HCT116 (cell line): ENCODE measurements at places on chromosomes 5 and 9.

DNA sequence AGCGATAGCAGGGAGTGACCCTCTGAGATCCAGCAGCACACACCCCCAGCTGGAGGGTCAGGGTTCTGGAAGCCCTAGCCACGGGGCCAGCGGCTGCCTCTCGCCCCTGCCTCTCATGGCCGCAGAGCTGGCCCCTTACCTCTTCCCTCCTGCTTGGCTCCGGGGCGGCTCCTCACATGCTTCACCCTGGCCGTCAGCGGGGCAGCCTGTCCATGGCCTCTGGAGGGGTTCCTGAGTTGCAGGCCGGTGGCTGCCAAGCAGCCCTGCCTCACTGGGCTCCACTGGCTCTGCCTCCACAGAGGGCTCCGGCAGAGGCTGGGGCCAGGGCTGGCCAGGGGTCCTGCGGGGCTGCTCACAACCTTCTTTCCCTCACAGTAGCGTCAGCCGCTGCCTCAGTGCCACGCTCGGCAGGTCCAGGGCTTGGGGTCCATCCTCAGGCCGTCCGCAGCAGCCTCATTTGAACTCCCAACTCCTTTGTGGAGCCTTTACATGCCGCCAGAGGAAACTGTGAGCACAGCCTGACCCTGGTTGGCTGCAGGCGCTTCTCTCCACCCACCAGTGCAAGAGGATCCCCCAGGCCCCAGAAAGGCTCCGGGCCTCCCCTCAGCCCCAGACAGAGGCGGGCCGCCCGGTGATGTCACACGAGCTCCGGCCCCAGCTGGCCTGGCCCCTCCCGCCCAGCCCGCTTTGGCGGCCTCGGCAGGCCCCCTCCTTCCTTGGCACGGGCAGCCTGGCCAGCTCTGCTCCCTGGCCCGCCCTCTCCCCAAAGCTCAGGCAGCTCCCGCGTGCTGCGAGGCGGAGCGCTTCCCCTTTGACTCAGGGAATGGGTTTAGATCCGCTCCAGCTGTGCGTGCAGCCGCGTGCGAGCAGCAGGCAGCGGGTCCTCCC lies at the start of gene ANGPTL2:
Gene ANGPTL2 (minus strand): TSS at position 460 of the 888 bp plus-strand sequence. CDS start 13,904 bp downstream, outside the sequence.
- no peaks in the 10 kb centered on the region for H3K36me3 ChIP-seq
- H3K27me3 ChIP-seq = no peaks in the 10 kb centered on the region
- no peak within 1 kb of the TSS for H3K27ac ChIP-seq
- H3K4me1 ChIP-seq = no peaks in the 10 kb centered on the region
- no peak for DNase-seq

GRCh38 chr5:159904874-159905273 lies 11.4 kb upstream of the ADRA1B start:
- no peak overlapping the region for H3K4me3 ChIP-seq
- peaks cover 6% of the 10 kb centered on the region; the same call in 1 of the 2 replicates for H3K27me3 ChIP-seq
- DNase-seq = no peak
- H3K4me1 ChIP-seq = peaks cover 69% of the 10 kb centered on the region
- no peak overlapping the region for H3K27ac ChIP-seq

DNA sequence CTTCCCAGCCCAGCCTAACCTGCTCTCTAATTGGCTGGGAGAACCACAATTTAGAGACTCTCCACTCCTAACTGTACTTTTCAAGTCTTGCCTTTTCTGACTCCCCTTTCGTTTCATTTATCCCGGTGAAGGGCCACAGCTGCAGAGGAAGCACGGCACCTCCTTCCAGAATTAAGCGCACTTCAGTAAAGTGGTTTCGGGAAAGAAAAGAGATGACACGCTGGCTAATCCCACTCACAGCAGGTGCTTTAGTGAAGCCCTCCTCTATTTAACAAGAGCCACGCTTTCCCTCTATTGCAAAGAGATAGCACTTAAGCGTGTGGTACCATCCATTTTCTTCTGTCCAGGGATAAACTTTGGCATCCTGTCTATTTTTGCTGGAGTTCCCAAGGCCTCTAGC lies 4.8 kb downstream of the DNAH5 start:
- H3K27me3 ChIP-seq = peaks cover 24% of the 10 kb centered on the region
- H3K4me1 ChIP-seq = no peaks in the 10 kb centered on the region
- H3K27ac ChIP-seq = no peak overlapping the region
- no peaks in the 10 kb centered on the region for H3K36me3 ChIP-seq
- no peak overlapping the region for H3K4me3 ChIP-seq

DNA sequence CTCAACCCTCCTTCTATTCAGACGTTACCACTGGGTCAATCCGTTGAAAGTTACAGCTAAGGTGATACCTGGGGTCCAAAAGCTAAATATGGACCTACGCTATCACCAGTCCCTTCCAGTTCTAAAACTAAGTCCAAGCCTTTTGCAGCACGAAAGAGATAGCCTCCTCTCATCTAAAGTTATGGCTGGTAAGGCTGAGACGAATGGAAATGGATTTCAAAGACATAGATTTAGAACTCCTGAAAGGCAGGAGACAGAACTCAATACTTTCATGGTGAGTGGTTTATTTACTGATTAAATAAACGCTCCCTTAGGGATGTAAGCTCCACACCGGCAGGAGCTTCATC lies 751 bp upstream of the RIC1 start:
- no peaks in the 10 kb centered on the region for H3K36me3 ChIP-seq
- peak overlapping the region; percentile 92; the same call in 1 of the 2 replicates for H3K27ac ChIP-seq
- peaks cover 33% of the 10 kb centered on the region for H3K4me1 ChIP-seq
- no peak for DNase-seq
- H3K27me3 ChIP-seq = no peaks in the 10 kb centered on the region
- H3K4me3 ChIP-seq = peak overlapping the region; percentile 72

- no peak overlapping the region for H3K27ac ChIP-seq
- H3K36me3 ChIP-seq = no peaks in the 10 kb centered on the region
Observed at GRCh38 chr9:134988706-134989105, 71.0 kb upstream of the FCN1 start.

DNA sequence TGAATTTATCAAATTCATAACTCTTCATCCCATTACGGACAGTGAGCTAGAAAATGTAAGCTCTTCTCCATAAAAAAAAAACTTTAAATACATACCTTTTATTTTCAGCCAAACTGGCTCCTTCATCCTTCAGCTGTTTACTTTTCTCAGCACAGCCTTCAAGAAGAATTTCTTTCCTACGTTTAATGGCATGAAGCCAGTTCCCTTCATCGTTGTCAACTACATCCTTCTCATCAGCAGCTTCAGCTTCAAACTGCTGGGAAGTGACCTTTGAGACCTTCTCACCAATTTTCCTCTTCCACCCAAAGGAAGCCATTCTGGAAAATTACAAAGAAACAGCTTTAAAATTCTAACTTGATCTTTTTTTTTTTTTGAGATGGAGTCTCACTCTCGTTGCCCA lies 9.1 kb downstream of the TTC33 start:
- no peaks in the 10 kb centered on the region for H3K27me3 ChIP-seq
- H3K36me3 ChIP-seq = no peaks in the 10 kb centered on the region; the same call in 1 of the 2 replicates
- no peaks in the 10 kb centered on the region for H3K4me1 ChIP-seq
- no peak overlapping the region for H3K27ac ChIP-seq
- no peak overlapping the region for H3K4me3 ChIP-seq
